NCI-H748 treated with DMSO at 0.1 percent for 48 hours (cell line): ENCODE measurements at places on chromosomes 1 and 21.

DNA sequence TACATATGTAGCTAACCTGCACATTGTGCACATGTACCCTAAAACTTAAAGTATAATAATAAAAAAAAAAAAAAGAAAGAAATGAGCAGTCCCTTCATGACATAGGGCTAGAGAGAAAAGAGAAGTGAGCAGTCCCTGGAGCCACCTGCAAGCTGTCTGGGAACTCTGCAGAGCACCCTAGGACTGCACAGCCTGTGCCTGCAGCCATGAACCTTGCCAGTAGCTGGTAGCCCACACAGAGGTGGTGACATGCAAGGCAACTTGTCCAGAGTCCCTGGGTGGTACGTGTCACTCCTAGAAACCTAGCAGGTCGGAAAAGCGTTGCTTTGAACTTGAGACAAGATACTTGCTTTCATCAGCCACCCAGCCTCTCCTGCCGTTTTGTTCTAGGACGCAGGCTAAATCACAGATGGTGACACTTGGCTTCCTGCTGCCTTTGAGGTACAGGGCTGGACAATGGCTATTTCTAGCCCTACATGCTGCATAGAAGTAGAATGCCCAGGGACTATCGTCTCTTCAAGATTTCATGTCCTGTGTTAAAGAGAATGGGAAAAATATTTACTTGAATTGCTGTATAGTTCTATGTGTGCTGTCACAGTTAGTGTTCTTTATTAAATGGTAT is 260.9 kb downstream of the LTN1 start:
- no peak for DNase-seq

DNA sequence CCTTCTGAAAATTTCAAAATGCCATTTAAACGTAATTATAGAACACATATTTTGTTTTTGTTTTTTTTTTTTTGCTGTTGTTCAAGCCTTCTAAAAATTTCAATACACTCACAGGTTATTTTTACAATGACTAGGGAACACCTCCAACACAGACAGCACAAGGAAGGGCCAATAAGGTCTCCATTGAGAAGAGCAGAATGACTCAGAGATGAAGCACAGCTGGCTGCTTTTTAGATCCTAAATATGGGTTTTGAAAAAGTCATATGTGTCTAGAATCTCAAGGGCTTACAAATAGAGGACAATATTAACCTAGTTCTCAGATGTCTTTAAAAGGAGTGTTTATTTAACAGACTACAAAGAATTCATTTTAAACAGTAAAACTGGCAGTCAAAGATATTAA is 104.6 kb downstream of the NEGR1 start:
- DNase-seq, result no peak

DNA sequence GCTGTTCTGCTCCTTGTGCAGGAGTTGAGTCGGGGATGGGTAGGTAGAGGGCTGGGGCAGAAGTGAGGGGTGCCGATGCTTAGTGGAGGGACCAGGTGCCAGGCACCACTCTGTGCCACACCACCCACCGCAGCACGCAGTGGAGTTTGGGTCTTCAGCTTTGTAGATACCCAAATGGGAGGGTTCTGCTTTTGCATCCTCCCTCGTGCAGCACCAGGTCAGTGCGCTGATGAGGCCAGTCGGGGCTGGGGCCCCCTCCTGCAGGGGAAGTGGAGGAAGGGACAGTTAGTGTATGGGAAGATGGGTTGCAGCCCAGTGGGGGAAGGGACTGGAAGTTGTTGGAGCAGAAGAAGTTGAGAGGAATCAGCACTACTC is 244.0 kb downstream of the RHOU start:
- no peak for DNase-seq

GRCh38 chr1:206699626-206700025 is 14.9 kb downstream of the MAPKAPK2 start:
- DNase-seq, result no peak

DNA sequence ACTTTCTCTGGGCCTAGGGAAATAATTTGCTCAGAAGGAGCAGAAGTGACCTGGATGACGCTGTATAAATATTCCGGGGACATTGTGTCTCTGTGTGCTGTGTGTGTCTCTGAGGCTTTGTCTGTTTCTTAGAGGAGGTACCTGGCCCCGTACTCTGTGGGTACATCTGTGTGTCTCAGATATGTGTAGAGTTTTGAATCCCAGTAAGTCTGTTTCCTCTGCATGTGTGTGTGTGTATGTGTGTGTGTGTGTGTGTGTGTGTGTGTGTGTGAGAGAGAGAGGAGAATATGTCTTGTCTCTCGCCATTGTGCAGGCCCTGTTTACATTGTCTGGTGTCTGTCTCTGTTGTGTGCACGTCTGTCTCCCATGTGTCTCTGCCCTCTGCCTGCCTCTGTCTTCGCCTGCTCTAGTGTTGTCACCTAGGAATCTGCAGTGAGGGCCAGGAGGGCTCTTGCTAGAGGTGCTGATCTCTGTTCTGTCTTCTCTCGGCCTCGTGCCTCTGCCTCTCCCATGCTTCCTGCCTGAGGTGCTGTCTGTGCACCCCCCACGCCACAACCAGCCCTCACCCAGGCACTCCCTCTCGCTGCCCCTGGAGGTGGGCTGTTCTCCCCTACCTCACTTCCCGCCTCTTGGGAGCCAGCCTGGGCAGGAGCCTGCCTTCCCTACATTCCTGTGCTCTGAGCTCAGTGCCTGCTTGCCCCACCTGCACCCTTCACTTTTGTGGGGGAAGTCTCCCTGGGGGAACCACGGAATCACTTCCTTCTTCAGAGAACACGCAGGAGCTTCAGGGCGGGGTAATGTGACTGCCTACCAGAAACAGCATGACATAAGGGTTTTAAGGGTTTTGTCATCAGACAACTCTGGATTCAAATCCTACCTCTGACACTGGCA is 5.9 kb downstream of the MAP7D1 start:
- no peak for DNase-seq

DNA sequence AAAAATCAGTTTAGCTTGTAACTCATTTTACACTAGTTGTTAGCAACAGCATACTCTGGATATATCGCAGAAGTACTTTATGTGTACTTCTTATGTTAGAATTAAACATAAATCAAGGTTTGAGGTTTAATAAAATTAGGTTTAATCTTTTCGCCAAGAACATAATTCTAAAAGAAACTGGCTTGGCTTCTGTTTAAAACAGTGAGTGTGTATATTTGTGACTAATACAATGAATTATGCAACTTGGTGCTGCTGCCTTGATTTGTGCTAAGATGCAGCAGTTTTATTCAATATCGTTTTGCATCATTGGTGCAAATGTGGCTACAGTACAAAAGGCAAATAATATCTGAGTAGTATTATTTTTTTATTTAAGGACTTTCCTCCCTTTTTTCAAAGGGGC is 44.8 kb downstream of the USP25 start:
- DNase-seq, result no peak

DNA sequence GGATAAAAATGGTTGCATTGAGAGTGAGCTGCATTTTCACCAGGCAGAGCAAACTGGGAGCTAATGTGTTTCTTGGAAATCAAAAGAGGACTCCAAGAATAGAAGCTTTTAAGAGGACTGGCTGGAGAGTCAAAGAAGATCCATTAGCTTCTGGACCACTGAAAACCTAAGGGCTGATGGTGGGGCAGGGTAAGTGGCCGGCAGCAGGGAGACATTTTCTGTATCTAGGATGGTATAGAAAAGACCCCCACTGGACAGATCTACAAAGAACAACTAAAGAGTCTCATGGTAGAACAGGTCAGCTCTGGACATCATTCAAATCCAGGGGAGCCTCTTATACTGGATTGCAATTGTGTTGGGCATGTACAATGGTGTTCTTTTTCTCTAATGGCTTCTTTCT is 262.3 kb downstream of the PTGER3 start:
- DNase-seq, result no peak

DNA sequence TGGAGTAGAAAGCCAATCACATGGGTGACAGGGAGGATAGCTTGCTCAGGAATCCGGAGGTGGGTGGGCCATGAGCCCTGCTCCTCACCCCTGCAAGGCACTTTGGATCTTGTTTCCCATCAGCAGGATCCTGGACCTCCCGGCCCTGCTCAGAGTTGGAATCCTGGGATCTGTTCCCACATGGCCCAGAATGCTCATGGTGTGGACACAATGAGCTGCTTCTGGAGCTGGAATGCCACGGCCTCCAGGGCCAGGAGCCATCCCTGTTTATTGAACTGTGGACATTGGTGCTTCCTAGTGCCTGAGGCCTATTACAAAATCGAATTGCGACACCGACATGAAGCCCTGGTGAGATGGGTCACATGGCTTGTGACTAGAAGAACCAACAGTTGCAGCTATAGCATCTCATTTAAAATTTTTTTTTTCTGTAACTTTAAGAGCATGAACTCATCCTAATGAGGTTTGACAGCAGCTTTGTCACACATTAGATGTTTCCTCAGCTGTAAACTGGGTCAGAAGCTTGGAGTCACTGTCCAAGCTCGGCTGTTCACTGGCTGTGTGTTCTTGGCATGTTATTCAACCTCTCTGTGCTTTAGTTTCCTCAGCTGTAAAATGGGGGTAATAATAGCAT is 40.4 kb upstream of the GOLT1A start:
- DNase-seq, result no peak

- no peak for DNase-seq
Measured at GRCh38 chr1:13807209-13807608, 107.2 kb downstream of the PRDM2 start.

- DNase-seq, result no peak
Measured at GRCh38 chr1:171969813-171970212, 128.5 kb downstream of the DNM3 start.

DNA sequence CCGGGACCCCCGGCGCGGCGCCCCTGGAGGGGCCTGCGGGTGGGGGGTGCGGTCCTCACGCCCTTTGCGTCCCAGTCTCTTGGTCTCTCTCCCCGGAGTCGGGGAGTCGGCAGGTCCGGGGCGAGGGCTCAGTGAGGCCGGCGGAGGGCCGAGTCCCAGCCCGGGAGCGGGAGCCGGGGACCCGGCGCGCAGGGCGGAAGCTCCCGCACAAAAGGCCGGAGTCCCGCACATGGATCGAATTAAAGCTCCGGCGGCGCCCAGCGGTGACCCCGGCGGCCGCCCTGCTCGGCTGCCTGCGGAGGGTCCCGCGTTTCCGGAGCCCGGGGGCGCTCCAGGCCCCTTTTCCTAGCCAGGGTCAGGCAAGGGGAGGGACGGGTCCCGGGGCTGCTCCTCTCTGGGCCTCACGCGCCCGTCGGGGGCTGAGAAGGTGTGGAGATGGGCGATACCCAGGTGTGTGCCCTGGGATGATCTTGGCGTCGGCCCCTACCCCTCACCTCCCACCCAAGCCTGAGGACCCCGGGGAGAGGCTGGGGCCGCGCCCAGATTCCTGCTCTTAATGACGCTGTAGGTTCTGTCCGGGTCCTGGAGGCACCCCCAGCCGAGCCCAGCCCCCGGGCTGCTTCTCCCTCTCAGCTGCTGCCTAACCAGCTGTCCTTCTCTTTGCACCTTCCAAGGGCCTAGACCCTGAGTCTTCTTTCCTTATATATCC is 512 bp downstream of the FBLIM1 start:
- no peak for DNase-seq

DNA sequence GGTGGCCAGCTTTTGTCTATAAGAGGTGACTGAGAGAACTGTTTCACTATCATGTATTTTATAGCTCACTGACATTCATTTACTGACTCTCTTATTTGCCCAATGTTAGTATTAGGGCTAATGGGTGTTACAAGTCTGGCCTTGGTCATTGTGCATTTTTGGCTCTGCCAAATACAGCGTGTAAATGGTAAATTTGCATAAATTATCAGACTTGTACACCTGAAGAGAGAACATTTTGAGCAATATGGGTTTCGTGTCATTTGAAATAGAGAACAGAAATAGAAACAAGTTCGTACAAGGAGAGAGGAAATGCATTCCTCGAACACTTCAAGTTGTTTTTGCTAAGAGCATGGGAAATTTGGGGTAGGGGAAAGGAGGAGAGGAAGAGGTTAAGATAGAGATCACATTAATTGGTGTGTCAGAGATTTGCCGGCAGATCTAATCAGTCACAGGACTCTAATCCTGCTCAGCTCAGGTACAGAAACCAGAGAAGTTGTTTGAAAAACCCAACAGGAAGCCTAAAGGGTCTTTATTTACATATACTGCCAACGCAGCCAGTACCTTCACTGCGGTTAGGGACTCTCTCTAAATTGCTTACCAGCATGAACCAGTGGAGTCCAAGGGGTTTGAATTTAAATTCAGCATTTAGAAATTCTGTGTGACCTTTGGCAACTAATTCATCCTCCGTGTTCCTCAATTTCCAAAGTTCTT is 261.5 kb downstream of the GPATCH2 start:
- no peak for DNase-seq

DNA sequence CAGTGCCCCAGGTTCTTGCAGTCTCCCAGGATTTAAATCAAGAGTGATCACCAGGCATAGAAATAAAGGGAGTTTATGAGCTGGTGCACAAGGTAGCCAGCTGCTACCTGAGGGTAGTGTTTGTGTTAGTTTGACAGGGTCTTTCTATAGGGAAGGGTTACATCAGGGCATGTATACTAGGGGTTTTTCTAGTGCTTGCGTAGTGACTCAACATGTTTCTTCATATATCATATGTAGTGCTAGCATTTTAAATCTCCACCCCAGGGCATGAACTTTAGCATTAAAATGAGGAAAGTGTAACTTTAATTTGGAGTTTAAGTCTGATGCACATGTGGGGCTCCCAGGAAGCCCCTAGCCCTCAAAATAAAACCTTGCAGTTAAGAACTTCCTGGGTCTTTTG is 86.5 kb upstream of the TNR start:
- DNase-seq, result no peak

DNA sequence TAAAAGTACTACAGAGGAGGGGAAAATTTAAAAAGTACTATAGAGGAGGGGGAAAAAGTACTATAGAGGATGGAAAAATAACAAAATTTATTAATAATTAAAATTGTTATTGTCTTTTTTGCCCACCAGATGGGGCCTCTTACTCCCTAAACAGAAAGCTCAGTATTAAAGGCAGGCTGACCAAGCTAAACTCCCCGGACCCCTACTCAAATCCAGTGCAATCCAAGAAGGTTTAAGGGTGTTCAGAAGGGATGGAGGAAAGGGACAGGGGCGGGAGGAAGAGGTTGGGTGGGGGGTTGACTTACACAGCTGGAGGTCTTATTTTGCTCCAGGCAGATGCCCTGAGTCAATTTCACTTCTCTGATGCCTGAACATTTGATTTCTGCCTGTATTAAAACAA is 13.7 kb downstream of the CD34 start:
- no peak for DNase-seq

DNA sequence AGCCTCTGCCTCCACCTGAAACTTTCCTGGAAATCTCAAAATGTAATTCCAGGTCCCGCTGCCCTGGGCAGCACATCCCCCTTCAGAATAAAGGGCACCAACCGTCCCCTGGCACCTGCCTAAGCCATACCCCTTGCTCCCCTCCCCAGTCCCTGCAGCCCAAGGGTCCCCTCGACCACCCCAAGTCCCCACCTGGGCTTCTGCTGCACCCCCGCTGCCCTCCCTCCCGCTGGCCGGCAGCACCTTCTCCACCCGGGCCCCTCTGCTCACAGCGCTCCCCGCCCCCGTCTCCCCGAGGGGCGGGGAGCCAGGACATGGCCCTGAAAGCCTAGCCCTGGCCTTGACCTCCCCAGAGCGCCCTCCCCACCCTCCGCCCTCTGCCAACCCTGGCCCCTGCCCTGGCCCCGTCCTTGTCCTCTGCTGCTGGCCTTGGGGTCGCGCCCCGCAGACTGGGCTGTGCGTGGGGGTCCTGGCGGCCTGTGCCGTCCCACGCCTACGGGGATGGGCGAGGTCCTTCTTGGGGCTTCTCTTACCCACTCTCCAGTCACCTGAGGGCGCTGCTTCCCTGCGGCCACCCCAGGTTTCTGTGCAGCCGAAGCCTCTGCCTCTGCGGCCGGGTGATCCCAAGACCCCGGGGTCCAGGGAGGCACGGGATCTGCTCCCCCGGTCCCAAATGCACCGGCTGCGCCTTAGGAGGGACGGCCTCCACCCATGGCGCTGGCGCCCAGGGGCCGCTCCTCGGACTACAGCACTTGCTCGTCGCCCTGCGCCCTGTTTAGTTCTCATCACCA is 41.7 kb downstream of the WDR4 start:
- DNase-seq, result no peak

GRCh38 chr1:24417681-24418080 is 2.1 kb downstream of the NIPAL3 start:
- DNase-seq, result no peak
